ENCODE measurements at places on chromosomes 3 and 15. TPM values are rescaled to one million over a fixed set of nuclear protein-coding genes. Genes with fewer than 3 reads are reported as not detected.

DNA sequence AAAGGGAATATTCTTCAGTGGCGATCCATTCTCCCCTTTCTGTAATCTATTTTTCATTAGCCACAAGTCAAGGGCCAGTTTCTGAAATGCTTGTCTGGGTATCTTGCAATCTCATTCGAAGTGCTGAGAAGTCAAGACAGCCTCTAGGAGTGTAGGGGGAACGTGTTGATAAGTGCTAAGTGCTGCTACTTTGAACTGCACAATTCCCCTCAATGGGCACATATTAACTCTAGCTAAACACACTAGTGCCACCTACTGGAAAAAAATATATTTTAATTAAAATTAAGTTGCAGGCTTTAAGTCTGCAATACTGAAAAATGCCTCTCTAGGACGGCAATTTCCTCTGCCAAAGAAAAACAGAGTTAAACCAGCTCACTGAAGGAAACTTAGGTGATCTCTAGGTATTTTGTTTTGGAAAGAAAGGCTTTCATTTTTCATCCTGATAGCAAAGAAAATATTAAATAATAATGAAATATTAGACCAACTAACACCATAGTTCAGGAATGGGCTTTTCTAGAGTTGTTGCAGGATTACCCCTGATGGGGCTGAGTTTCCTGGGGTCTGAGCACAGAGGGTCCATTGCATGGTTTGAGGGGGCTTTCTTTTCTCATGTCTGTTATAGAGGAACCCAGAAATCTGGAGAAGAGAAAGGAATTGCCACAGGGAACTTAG is 181.9 kb upstream of the KBTBD8 start:
- peak; percentile 77 for DNase-seq

DNA sequence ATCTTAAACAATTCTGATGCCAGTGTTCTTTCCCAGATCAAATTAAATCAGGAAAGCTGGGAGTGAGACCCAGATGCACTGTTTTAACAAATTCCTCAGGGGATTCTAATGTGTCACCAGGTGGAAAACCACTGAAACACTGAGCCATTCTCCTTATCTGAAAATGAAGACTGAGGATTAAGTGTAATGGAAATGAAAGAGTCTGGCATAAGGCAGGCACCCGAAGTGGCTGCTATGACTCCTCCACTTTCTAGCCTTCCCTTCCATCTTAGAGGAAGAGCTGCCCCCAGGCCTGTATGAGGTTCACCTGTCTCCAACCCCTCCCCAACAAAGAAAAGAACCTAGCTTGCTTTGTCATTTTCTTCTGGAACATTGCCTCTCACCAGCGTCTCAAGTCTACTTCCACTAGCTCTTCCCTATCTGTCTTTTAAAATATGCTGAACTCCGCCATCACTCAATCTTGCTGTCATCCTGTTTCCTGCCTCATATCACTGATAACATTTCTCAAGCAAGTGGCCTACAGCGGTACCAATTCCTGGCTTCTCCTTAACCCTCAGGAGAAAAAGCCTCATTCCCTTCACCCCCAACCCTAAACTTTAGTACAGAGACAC is 13.7 kb upstream of the ABHD2 start:
- DNase-seq, result no peak

Gene ADIPOQ
- total RNA-seq, result 0.09 TPM

GRCh38 chr3:175392653-175393052 is 533.5 kb downstream of the NAALADL2 start:
- DNase-seq, result no peak

DNA sequence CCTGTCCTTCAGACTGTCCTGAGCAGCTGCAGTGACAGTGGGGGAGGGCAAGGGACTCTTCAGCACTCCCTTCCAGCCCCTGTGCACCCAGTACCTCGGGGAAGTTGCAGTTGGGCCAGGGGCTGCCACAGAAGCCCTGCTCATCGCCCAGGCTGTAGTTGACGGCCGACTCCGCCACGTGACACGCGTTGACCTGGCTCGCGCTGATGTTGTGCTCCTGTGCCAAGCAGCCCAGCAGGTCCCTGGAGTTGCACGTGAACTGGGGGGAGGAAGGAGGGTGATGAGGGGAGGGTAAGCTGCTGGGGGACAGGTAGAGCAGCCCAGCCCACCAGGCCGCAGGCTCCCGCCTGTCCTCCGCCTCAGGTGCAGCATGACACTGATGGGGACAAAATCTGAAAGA is 101.2 kb downstream of the SEC22A start:
- DNase-seq, result no peak

DNA sequence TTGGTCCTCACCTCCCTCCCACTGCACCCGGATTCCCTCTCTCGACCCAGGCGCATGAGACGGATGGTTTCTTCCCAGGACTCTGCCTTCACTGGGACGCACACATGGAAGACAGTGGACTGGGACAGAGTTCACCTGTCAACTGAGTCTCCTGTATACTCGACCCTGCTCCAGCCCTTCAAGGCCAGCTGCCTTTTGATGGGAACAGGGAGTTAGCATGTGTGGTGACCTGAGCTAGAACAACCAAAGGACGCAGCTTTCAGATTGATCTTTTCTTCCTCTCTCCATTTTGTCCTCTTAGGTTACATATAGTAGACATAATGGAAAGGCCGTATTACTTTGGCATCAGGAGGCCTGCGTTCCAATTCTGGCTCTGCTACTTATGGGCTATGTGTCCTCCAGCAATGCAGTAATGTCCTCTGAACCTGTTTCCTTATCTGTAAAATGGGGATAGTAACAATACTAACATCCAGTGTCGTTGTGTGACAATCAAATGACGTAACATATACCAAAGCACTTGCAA is 94.1 kb downstream of the PEX5L start:
- no peak for DNase-seq

- peak; percentile 29 for DNase-seq
These were observed 353.0 kb downstream of the PLOD2 start for GRCh38 chr3:145807990-145808389.

- DNase-seq, result peak; percentile 22
These were observed 7.3 kb downstream of the ARL6IP5 start for GRCh38 chr3:69092030-69092516.

GRCh38 chr3:144187531-144188210 is 216.0 kb downstream of the DIPK2A start:
- DNase-seq, result no peak

- no peak for DNase-seq
These were observed 13.9 kb downstream of the CHST13 start for GRCh38 chr3:126537730-126538281.

- no peak for DNase-seq
These were observed 65.9 kb upstream of the MYO5C start for GRCh38 chr15:52361494-52361893.

- peak; percentile 88 for DNase-seq
These were observed 1.5 kb upstream of the TNK2 start for GRCh38 chr3:195909644-195910498.

GRCh38 chr3:72810659-72811434 is 37.4 kb downstream of the SHQ1 start:
- DNase-seq, result peak; percentile 91

Gene RNU5B-1
- total RNA-seq, result 10.9 TPM

Gene NTRK3
- total RNA-seq, result 11.0 TPM

DNA sequence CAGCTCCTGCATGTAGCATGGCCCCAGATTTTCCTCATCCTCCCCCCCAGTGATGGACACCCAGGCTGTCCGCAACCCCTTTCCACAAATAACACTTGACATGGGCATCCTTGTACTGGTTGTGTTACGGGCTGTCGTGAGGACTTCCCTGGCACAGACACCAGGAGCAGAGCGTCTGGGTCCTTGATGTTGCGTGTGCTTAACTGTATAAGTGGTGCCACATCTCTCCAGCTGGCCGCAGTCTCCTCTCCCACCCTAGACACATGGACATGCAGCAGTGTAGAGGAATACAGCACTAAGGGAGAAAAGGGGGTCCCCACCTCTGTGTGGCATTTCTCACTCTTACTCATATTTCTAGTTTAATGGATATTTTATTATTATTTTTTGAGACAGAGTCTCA is 56.6 kb downstream of the FBLN2 start:
- DNase-seq, result no peak

GRCh38 chr3:76035117-76035516 is 249.8 kb upstream of the ZNF717 start:
- no peak for DNase-seq

GRCh38 chr3:60448696-60449095 is 802.6 kb downstream of the FHIT start:
- peak; percentile 54 for DNase-seq

- DNase-seq, result no peak
These were observed 617.9 kb downstream of the NTRK3 start for GRCh38 chr15:87638554-87639083.

GRCh38 chr15:62325597-62325996 is 160.5 kb upstream of the C2CD4B start:
- no peak for DNase-seq

Gene CCDC80
- total RNA-seq, result 63.3 TPM

- DNase-seq, result no peak
These were observed 129.0 kb downstream of the SEMA6D start for GRCh38 chr15:47846128-47846868.

DNA sequence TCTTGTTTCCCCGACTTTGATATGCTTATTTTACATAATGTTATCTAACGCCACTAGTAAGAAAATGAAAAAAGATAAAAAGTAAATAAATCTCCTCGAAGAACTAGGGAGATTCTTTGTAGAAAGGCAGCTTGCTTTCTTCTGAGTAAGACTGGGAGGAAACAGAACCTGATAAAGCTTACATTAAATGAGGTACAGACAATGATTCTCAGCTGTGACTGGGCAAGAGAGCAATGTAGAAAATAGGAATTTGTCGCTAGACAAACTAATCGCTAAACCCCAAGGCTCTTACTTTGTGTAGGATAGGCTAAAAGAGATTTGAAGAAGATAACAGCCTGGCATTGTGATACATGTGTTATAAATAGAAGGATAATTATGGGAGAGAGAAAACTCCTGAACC is 919.0 kb upstream of the ALCAM start:
- DNase-seq, result no peak

DNA sequence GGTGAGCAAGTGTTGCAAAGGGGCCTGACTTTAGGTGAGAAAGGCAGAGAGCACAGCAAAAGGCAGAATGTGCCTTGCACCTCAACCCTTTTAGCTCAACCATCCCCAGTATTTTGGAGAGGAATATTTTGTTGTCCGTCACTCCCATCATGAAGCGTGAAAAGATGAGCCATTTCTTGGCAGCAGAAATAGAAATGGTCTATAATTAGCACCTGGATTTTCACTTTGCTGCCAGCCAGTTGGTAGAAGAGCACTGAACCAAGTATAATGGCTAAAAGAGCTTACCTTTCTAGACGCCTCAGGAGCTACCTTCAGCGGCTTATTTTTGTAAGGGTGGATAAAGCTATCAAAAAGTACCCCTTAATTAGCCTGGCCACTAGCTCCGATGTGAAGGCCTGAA is 406.7 kb downstream of the OCA2 start:
- no peak for DNase-seq

Gene MKRN3
- not detected for total RNA-seq

DNA sequence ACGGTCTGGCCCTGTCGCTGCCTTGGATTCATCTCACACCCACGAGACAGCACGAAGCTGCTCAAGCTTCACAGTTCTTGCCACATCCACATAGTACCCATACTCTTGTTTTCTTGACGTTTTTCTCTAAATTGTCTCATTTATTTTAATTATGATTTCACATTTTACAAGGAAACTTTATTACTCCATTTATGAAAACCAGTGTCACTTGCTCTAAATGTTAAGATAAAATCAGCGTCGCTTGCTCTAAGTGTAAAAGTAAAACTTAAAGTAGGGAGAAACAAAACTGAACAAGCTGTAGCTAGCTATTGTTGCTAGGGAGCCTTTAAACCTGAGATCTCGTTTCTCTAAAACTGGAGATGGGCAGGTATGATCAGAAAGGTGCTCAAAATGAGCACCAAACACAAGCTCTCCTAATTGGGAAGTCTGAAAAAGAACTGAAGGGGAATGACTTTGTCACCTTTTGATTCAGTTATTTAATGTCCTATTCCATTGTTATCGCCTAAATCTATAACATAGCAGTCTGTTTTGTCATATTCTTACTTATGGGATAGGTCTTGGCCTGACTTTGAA is 680 bp downstream of the IFT122 start:
- DNase-seq, result no peak

DNA sequence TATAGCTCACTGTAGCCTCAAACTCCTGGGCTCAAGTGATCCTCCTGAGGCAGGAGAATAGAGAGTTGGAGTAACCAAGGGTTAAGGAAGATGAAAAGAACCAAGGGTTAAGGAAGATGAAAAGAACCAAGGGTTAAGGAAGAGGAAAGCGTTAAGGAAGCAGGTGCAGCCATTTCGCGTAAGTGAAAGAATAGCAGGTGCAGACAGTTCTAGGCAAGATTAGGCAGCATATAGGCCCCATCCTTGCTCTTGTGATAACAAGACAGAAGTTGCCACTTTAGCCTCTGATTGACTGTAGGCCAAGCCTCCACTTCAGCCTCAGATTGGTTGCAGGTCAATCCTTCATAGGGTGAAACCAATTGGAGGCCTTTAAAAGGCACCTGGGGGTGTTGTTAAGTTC is 677.4 kb downstream of the PDCD6IP start:
- DNase-seq, result no peak

GRCh38 chr15:41367418-41367817 is 34.7 kb downstream of the NUSAP1 start:
- no peak for DNase-seq

Gene PXYLP1
- 8.5 TPM for total RNA-seq

Measured in lung (tissue), 17 donors.